ENCODE measurements at places on chromosomes 1 and 21. TPM values are rescaled to one million over a fixed set of nuclear protein-coding genes. Genes with fewer than 3 reads are reported as not detected.

IL22RA1 gene
- total RNA-seq: not detected

TNN gene
- 17.8 TPM for total RNA-seq

CYP2J2 gene
- 2.7 TPM for total RNA-seq

ERICH3 gene
- 3.4 TPM for total RNA-seq

SYT14 gene
- total RNA-seq: 23.6 TPM

All from camera-type eye (tissue), 1 donor.